ENCODE measurements at places on chromosomes 6 and 20. TPM values are rescaled to one million over a fixed set of nuclear protein-coding genes. Genes with fewer than 3 reads are reported as not detected.

- H3K27ac ChIP-seq, result peak overlapping the region; percentile 91
- no peaks in the 10 kb centered on the region for H3K4me1 ChIP-seq
- H3K27me3 ChIP-seq, result no peaks in the 10 kb centered on the region
- H3K4me3 ChIP-seq, result no peak overlapping the region
- no peaks in the 10 kb centered on the region for H3K36me3 ChIP-seq
These were observed 36.8 kb upstream of the PRND start for GRCh38 chr20:4684837-4685413.

The KIF6 gene
- 0.08 TPM for total RNA-seq

The APCDD1L gene
- 0.32 TPM for total RNA-seq

GRCh38 chr20:4369798-4370124 is 351.9 kb upstream of the PRND start:
- H3K27me3 ChIP-seq, result no peaks in the 10 kb centered on the region
- H3K36me3 ChIP-seq, result no peaks in the 10 kb centered on the region
- no peak overlapping the region for H3K27ac ChIP-seq
- no peaks in the 10 kb centered on the region for H3K4me1 ChIP-seq
- no peak overlapping the region for H3K4me3 ChIP-seq
- no peak for DNase-seq

The CDK5RAP1 gene
- 31.0 TPM for total RNA-seq

The SIRPA gene
- total RNA-seq, result 12.2 TPM

DNA sequence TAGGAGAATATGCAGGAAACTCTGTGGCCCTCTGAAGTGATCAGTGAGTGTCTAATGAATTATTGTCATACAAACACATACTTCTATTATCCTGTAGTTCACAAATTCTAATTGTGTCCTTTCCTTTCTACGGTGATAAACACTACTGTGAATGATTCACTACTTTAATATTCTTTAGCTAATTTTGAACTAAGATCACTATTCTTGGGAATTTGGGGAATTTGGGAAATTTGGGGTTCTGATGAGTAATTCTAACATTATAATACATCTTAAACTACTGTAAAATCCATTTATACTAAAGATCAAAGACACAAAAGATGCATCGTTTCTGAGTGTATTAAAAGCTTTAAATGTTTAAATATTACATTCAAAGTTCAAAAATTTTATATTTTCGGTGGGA is 1287.2 kb upstream of the CITED2 start:
- no peak for DNase-seq
- no peaks in the 10 kb centered on the region for H3K4me1 ChIP-seq
- H3K36me3 ChIP-seq, result no peaks in the 10 kb centered on the region
- no peak overlapping the region for H3K4me3 ChIP-seq
- no peaks in the 10 kb centered on the region for H3K27me3 ChIP-seq

GRCh38 chr20:35048739-35049138 is 43.9 kb downstream of the TRPC4AP start:
- H3K36me3 ChIP-seq, result peaks cover 5% of the 10 kb centered on the region
- H3K4me1 ChIP-seq, result no peaks in the 10 kb centered on the region
- no peak overlapping the region for H3K27ac ChIP-seq
- no peak for DNase-seq
- H3K27me3 ChIP-seq, result no peaks in the 10 kb centered on the region

The CCM2L gene
- 1.2 TPM for total RNA-seq

DNA sequence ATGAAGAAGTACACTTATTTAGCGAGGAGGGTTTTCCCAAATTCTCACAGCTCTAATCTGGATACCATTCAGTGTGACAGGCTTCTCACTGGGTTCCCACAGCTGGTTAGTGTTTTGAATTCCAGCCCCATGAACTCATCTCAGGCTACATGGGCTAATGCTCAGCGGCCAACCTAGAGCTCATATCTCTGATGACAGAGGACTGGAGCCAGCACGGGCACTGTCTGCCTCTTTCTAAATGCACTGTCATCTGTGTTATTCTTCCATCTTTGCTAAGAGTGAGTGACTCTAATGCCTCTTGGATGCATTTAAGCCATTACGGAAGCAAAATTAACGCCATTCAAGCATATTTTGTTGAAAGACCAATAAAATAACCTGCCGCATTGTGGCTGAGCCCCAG is 308.9 kb upstream of the JAG1 start:
- H3K36me3 ChIP-seq, result no peaks in the 10 kb centered on the region
- no peak overlapping the region for H3K4me3 ChIP-seq
- peak; percentile 25 for DNase-seq
- no peaks in the 10 kb centered on the region for H3K27me3 ChIP-seq
- no peak overlapping the region for H3K27ac ChIP-seq
- no peaks in the 10 kb centered on the region for H3K4me1 ChIP-seq

The TENT5A gene
- total RNA-seq, result 20.1 TPM

GRCh38 chr6:77445214-77445613 is 18.1 kb downstream of the HTR1B start:
- H3K36me3 ChIP-seq, result no peaks in the 10 kb centered on the region
- no peak overlapping the region for H3K4me3 ChIP-seq
- DNase-seq, result no peak
- no peak overlapping the region for H3K27ac ChIP-seq
- H3K4me1 ChIP-seq, result no peaks in the 10 kb centered on the region
- no peaks in the 10 kb centered on the region for H3K27me3 ChIP-seq

- no peaks in the 10 kb centered on the region for H3K36me3 ChIP-seq
- peak overlapping the region; percentile 49 for H3K4me3 ChIP-seq
- H3K4me1 ChIP-seq, result peaks cover 6% of the 10 kb centered on the region
These were observed 48.0 kb downstream of the OR2B2 start for GRCh38 chr6:27863962-27864905.

GRCh38 chr20:60332523-60332922 is 374.3 kb downstream of the CDH26 start:
- no peaks in the 10 kb centered on the region for H3K27me3 ChIP-seq
- no peaks in the 10 kb centered on the region for H3K4me1 ChIP-seq
- no peak overlapping the region for H3K27ac ChIP-seq
- no peak overlapping the region for H3K4me3 ChIP-seq

The ARMH2 gene
- not detected for total RNA-seq

DNA sequence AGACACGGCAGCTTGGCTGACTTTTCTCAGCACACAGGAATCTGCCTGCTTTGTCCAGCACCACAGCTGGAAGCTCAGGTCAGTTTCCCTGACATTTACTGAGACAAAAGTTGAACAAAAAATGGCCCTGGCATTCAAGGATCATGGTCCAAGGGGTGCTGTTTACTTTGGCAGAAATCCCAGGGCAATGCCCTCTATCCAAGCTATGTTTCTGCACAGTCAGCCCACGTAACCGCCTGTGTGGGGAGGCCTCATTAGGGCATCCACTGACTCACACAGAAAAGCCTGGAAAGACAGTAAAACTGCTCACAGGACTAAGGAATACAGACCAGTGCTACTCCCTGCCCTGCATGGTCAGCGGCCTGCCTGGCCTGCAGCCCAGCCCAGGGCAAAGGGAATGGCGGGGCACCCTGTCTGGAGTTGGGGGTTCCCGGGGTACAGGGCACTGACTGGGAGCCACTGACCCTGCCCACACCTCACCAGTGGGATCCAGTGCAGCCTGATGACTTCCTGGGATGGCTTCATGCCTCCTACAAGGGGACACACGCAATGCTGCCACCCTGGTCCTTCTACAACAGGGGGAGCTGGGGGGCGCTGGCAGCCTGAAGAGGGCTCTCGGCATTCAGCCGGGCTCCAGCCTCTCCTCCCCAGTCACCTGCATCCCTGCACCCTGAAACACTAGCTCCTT is 77.1 kb downstream of the NINL start:
- no peak overlapping the region for H3K4me3 ChIP-seq
- peak; percentile 60 for DNase-seq
- no peak overlapping the region for H3K27ac ChIP-seq
- no peaks in the 10 kb centered on the region for H3K36me3 ChIP-seq

GRCh38 chr6:128327890-128328289 is 192.5 kb downstream of the PTPRK start:
- no peak for DNase-seq
- no peaks in the 10 kb centered on the region for H3K27me3 ChIP-seq
- no peaks in the 10 kb centered on the region for H3K36me3 ChIP-seq
- no peak overlapping the region for H3K27ac ChIP-seq
- no peak overlapping the region for H3K4me3 ChIP-seq

- H3K27ac ChIP-seq, result peak overlapping the region; percentile 66
- no peaks in the 10 kb centered on the region for H3K27me3 ChIP-seq
- H3K4me3 ChIP-seq, result no peak overlapping the region
These were observed 90.4 kb downstream of the CD164 start for GRCh38 chr6:109291902-109292301.

GRCh38 chr6:22455378-22455777 is 114.0 kb upstream of the HDGFL1 start:
- H3K36me3 ChIP-seq, result no peaks in the 10 kb centered on the region
- no peaks in the 10 kb centered on the region for H3K4me1 ChIP-seq
- no peak for DNase-seq
- H3K27ac ChIP-seq, result no peak overlapping the region
- no peak overlapping the region for H3K4me3 ChIP-seq

DNA sequence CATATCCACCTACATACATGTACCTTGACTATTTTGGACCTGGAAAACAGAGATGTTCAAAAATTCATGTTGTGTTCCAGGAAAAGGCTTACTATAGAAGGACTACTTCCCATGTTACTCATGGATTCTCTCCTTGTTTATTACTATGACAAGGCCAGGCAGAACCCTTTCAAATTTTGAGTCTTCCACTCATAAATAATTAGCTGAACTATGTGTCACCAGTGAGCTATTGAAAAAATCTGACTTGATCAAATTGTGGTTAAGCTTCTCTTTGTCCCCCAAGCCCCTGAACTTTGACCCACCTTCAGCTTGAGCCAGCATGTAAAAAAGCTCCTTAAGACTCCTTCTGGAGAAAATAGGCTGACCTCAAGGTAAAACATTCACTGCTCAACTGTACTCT is 1142.8 kb upstream of the EYS start:
- H3K36me3 ChIP-seq, result no peaks in the 10 kb centered on the region
- no peaks in the 10 kb centered on the region for H3K27me3 ChIP-seq
- no peaks in the 10 kb centered on the region for H3K4me1 ChIP-seq
- no peak overlapping the region for H3K27ac ChIP-seq

DNA sequence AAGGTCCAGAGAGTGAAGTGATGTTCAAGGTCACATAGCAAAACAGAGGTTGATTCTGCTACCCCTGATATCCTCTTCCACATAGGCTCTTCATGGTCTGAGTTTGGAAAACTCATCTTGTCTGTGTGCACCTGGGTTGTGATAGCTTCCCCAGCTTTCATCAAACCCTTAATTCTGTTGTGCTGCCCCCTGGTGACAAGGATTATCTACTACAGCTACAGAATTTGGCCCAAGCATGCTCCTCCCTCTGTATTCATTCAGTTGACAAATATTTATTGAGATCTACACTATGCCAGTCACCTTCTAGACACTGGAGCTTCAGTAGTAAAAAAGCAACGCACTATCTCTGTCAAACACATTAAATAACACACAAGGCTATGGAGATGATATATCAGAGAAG is 50.4 kb downstream of the SMPDL3A start:
- no peaks in the 10 kb centered on the region for H3K4me1 ChIP-seq
- H3K36me3 ChIP-seq, result no peaks in the 10 kb centered on the region
- H3K27me3 ChIP-seq, result no peaks in the 10 kb centered on the region
- H3K4me3 ChIP-seq, result no peak overlapping the region

The SLC17A9 gene
- 54.7 TPM for total RNA-seq

DNA sequence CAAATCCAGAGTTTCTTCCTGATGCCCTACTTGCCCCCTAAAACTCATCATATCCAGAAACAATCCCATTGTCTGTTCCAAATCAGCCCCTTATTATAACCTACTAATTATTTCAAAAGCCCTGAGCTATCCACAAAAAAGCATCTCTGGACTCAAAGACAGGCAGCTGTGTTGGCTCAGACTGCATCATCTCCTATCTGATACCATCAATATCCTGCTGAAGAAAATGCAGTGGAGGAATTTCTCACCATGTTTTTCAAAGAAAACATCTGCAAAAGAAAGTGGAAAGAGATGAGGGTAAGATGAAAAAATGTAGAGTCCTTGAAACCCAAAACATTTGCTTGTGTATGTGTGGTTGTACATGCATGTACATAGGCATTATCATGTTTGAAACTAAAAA is 153.0 kb upstream of the DEFB112 start:
- no peaks in the 10 kb centered on the region for H3K4me1 ChIP-seq
- H3K27ac ChIP-seq, result no peak overlapping the region

The RIPOR2 gene
- 1.8 TPM for total RNA-seq

GRCh38 chr6:167056370-167056769 is 57.2 kb downstream of the CEP43 start:
- no peak overlapping the region for H3K4me3 ChIP-seq
- H3K4me1 ChIP-seq, result no peaks in the 10 kb centered on the region
- H3K27me3 ChIP-seq, result no peaks in the 10 kb centered on the region
- DNase-seq, result no peak
- H3K36me3 ChIP-seq, result no peaks in the 10 kb centered on the region
- no peak overlapping the region for H3K27ac ChIP-seq

The SEMG1 gene
- 1.0 TPM for total RNA-seq

GRCh38 chr6:138593909-138594757 is 94.8 kb upstream of the NHSL1 start:
- H3K27me3 ChIP-seq, result no peaks in the 10 kb centered on the region
- H3K4me1 ChIP-seq, result peaks cover 5% of the 10 kb centered on the region
- DNase-seq, result no peak

DNA sequence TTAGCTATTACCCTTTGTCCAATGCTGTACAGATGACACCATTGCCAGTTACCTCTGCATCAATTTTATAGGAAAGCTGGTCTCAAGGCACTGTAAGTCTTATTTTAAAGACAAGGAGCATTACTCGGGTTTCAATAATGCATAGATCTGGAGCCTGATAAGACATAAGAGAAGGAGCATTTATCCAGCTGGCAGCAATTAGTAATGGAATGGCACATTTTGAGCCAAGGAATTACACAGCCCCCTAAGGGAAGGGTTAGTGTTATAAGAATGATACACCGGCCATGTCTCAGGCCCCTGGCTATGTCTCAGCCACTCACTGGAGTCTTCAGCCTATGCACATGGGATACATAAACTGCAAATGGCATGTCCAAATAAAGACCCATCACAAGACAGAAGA is 23.1 kb upstream of the TMEM242 start:
- no peak overlapping the region for H3K27ac ChIP-seq
- no peak overlapping the region for H3K4me3 ChIP-seq
- H3K4me1 ChIP-seq, result no peaks in the 10 kb centered on the region
- no peaks in the 10 kb centered on the region for H3K27me3 ChIP-seq
- DNase-seq, result no peak

DNA sequence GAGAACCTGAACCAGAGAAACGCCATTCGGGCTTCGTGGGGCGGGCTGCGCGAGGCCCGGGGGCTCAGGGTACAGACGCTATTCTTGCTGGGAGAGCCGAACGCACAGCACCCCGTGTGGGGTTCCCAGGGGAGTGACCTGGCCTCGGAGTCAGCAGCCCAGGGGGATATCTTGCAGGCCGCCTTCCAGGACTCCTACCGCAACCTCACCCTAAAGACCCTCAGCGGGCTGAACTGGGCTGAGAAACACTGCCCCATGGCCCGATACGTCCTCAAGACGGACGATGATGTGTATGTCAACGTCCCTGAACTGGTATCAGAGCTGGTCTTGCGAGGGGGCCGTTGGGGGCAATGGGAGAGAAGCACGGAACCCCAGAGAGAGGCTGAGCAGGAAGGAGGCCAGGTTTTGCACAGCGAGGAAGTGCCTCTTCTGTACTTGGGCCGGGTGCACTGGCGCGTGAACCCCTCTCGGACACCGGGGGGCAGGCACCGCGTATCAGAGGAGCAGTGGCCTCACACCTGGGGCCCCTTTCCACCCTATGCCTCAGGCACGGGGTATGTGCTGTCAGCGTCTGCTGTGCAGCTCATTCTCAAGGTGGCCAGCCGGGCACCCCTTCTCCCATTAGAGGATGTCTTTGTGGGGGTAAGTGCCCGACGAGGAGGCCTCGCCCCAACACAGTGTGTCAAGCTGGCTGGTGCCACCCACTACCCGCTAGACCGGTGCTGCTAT is 904 bp downstream of the B3GALT4 start:
- peaks cover 35% of the 10 kb centered on the region for H3K4me1 ChIP-seq
- H3K36me3 ChIP-seq, result peaks cover 4% of the 10 kb centered on the region
- peak overlapping the region; percentile 94 for H3K27ac ChIP-seq
- peak overlapping the region; percentile 64 for H3K4me3 ChIP-seq
- no peaks in the 10 kb centered on the region for H3K27me3 ChIP-seq
- no peak for DNase-seq
